T-cell (primary cell): ENCODE measurements at places on chromosomes 2 and 18. TPM values are rescaled to one million over a fixed set of nuclear protein-coding genes. Genes with fewer than 3 reads are reported as not detected.

- peaks cover 7% of the 10 kb centered on the region for H3K4me1 ChIP-seq
- no peak overlapping the region for H3K4me3 ChIP-seq
- no peak for DNase-seq
- H3K36me3 ChIP-seq, result peaks cover 5% of the 10 kb centered on the region
- no peak overlapping the region for H3K27ac ChIP-seq
Observed at GRCh38 chr2:101843048-101843447, 145.5 kb downstream of the MAP4K4 start.

DNA sequence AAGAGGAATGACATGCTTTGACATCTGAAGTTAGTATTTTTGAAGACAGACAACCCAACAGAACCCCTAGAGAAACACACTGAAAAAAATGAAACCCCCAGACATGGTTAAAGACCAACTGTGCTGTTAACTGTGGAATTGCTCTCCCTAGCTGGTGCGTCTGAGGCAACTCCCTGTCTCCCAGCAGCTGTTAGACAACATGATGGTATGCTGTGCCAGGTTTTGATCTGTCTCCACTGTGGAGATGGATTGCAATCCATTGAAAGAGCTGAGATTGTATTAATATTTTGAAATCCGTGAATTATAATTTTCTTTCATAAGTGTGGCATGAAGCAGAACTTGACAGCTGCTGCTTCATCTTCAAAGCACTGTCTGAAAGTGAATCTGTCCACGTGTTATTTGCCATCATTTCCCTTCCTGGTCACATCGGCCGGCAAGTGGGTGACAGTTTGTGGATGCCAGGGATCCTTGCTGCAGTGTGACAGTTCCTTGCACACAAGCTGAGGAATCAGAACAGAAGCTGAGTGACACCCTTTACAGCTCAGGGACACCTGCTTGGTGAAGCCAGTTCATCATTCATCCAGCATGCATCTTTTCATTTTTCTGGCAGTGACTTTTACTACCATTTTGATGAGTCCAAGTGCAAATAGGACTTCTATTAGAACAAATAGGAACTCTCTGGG is 58.2 kb upstream of the ACSL3 start:
- no peaks in the 10 kb centered on the region for H3K4me1 ChIP-seq
- no peak for DNase-seq
- no peaks in the 10 kb centered on the region for H3K36me3 ChIP-seq
- H3K27me3 ChIP-seq, result no peaks in the 10 kb centered on the region
- H3K27ac ChIP-seq, result no peak overlapping the region

Gene SERPINE2
- 2.5 TPM for total RNA-seq

Gene EVX2
- not detected for total RNA-seq

Gene NCKAP1
- 4.9 TPM for total RNA-seq

GRCh38 chr2:98050070-98050469 is 36.9 kb upstream of the VWA3B start:
- H3K36me3 ChIP-seq, result no peaks in the 10 kb centered on the region
- no peak for DNase-seq

Gene MYO7B
- 0.96 TPM for total RNA-seq

Gene RAB6D
- not detected for total RNA-seq
